ENCODE measurements at places on chromosomes 13 and 19. TPM values are rescaled to one million over a fixed set of nuclear protein-coding genes. Genes with fewer than 3 reads are reported as not detected.

- DNase-seq: no peak
Measured at GRCh38 chr13:52862358-52863206, 14.1 kb upstream of the PCDH8 start.

- no peak for DNase-seq
Measured at GRCh38 chr13:113373811-113374485, 10.0 kb upstream of the GRTP1 start.

The HSD17B14 gene
- 10.1 TPM for polyA plus RNA-seq

DNA sequence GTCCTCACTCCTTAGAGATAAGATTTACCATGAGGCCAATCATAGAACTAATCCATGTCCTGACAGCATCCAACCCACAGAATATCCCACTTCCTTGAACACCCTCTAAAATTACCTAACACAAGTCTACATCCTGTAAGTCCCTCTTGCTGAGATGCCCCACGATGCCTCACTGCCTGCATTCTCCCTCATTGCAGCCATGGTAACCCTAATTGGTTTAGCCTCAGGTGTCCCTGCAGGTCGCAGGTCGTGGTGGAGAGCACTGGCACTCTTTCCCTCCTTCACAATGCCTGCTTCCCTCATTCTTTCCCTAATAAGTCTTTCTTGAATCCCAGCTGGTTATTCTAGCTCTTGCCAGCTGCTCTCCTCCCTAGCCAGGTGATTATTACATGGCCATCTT, 35.3 kb upstream of the MYO16 start:
- no peak for DNase-seq

The ADGRL1 gene
- polyA plus RNA-seq: 2.3 TPM

DNA sequence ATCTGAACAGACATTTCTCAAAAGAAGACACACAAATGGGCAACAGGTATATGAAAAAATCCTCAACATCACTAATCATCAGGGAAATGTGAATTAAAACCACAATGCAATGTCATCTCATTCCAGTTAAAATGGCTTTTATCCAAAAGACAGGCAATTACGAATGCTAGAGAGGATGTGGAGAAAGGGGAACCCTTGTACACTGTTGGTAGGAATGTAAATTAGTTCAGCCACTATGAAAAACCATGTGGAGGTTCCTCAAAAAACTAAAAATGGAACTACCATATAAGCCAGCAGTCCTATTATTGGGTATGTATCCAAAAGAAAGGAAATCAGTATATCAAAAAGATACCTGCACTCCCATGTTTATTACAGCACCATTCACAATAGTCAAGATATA, 24.7 kb upstream of the ZC3H13 start:
- no peak for DNase-seq

The KLF2 gene
- polyA plus RNA-seq: 27.1 TPM

- no peak for DNase-seq
Measured at GRCh38 chr19:34363094-34363493, 1.9 kb upstream of the GPI start.

GRCh38 chr13:23724196-23724970, 154.2 kb downstream of the TNFRSF19 start:
- DNase-seq: no peak

DNA sequence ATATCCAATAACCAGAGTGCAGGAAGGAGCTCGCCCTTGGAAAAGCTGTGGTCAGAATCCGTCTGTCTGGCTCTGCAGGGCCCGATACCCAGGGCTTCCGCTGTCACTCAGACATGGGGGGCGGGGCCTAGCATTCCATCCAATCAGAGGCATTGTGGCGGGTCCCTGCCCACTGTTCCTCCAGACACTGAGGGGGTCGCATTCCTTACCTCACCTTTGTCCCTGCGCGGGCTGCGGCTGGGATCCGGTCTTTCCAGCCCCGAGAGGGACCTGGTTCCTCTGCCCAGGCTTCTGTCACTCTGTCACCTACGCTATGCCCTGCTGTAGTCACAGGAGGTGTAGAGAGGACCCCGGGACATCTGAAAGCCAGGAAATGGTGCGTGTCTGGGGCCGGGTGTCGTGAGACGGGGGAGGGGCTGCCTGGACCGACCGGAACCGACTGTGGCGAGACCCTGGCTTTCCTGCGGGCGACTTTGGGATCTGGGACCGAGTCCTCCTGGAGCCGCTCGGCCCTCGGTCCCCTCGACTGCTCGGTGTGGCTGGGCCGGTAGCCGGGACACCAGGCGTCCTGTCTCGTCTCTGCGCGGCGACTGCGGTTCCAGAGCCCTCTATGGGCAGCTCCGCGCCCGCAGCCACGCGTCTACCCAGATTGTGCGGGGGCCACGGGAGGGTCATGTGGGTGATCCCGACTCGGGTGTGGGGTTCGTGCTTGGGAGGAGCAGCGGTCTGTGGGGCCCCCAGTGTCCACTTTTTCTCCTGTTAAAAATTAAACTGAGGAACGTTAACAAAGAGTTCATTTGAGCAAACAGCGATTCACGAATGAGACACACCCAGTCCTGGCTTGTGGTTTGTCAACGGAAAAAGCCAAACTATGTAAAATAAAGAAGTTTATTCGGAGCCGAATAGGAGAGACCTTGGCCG, at the start of gene ZNF69:
ZNF69 (plus strand) TSS at position 172 of the 921 bp plus-strand sequence; CDS start at position 314, 142 bp downstream.
- DNase-seq: peak; percentile 88

DNA sequence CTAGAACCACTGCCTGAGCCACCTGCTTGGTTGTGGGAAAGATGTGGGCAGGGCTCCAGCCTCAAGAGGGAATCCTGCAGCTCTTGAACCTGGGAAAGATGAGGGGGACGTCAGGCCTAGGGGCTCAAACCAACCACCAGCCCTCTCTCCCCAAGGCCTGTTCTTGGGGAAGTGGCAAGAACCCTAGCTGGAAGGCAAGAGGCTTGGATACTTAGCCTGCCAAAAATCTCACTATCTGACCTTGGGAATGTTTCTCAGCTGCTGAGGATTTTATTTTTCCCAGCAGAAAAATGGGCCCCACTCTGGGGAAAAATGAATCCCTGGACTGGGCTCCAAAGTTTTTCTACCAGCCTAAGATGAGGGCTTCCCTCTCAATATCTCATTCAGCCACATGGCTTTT, 4.6 kb downstream of the USHBP1 start:
- no peak for DNase-seq

DNA sequence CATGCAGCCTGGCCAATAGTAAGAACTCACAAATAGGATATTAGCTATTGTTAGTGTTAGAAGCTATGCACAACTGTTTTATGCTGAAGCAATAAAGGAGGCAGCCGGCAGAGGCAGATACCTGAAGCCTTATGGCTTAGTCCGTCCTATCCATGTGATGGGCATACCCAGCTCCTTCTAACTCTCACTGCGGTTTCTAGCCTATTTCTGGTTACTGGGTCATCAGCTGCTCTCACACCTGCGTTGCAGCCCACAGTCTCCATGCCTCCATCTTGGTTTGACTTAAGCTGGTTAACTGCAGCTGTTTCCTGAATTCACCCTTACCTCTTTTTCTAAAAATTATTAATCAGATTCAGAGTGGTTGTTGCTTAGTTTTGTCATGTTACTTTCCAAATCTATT, 40.5 kb upstream of the CNMD start:
- no peak for DNase-seq

The SBK2 gene
- not detected for polyA plus RNA-seq

- peak; percentile 90 for DNase-seq
Measured at GRCh38 chr19:1130771-1131717, 27.2 kb downstream of the GPX4 start.

The BST2 gene
- polyA plus RNA-seq: 240 TPM

The EID2B gene
- polyA plus RNA-seq: 4.6 TPM

Data from spleen (tissue), 13 donors.